ENCODE measurements at places on chromosomes 11 and 22.

- DNase-seq: no peak
These were observed 23.0 kb upstream of the ZC3H12C start for GRCh38 chr11:110070176-110070575.

GRCh38 chr22:32005453-32005852 lies 37.6 kb upstream of the SLC5A1 start:
- no peak for DNase-seq

DNA sequence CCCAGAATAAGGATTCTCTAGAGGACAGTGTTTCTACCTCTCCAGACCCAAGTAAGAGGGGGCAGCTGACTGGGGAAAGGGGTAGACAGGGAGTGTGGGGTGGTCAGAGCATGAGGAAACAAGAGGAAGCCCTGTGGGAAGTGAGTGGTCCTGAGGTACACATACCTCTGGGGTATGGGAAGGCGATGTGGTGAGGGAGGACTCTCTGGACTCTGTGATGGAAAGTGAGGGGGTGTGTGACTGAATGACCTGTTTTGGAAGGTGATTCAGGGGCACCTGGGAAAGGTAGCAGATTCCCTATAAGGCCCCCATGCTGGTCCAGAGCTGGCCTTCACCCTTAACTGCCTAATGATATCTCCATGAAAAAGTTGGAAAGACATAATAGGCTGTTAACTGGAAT lies 80.1 kb downstream of the DEPDC5 start:
- no peak for DNase-seq

- DNase-seq: no peak
These were observed 546 bp downstream of the DRAP1 start for GRCh38 chr11:65919573-65920371.

DNA sequence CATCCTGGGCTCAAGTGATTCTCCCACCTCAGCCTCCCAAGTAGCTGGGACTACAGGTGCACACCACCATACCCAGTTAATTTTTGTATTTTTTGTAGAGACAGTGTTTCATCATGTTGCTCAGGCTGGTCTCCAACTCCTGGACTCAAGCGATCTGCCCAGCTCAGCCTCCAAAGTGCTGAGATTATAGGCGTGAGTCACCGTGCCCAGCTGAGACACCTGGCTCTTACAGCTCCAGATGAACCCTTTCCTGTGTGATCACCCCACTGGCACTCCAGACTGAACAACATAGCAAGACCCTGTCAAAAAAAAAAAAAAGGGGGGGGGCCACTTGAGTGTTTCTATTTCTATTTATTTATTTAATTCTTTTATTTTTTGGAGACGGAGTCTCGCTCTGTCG lies 1.0 kb upstream of the ADSL start:
- no peak for DNase-seq

GRCh38 chr11:131246663-131247062 lies 123.8 kb upstream of the NTM start:
- no peak for DNase-seq

DNA sequence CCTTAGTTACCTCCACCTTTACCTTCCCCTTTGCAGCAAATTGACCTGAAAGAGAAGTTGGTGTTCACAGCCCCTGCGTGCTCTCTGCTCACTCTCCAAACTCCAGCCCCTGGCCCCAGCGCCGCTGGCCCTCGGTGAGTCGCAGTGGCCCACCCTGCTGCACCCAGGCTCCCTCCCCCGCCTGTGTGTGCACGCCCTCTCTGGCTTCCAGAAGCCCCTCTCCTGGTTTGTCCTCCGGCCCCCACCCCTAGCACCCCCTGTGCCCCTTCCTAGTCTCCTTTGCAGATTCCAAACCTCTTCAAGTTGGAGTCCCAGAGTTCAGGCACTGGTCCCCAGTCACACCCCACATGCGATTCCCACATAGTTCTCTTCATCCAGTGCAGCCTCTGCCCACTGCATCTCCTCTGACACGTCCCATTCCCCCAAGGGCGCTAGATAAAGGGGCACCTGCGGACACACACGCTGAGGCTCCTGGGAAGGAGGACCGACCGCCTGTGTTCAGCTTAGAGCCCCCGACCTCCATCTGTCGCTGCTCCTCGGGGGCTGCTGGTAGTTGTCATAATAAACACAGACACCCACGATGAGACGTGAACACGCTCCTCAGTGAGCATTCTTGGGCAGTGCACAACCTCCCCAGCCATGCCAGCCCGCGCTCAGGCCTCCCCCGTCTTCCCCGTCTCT lies 1.5 kb upstream of the PHRF1 start:
- DNase-seq: no peak

DNA sequence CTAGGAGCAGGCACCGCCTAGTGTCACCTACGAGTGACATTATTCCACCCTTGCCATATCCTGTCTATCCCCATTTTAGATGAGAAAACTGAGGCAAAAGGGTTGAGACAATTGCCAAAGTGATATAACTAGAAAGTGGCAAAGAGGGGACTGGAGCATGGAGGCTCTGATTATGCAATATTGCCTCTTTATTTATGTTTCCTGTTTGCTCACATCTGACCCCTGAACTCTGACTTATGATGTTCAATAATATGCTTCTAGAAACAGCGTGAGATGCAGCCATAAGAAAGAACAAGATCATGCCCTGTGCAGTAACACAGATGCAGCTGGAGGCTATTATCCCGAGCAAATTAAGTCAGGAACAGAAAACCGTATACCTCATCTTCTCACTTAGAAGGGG lies 7.7 kb downstream of the ELF5 start:
- no peak for DNase-seq

GRCh38 chr11:110081462-110082376 lies 11.5 kb upstream of the ZC3H12C start:
- no peak for DNase-seq

DNA sequence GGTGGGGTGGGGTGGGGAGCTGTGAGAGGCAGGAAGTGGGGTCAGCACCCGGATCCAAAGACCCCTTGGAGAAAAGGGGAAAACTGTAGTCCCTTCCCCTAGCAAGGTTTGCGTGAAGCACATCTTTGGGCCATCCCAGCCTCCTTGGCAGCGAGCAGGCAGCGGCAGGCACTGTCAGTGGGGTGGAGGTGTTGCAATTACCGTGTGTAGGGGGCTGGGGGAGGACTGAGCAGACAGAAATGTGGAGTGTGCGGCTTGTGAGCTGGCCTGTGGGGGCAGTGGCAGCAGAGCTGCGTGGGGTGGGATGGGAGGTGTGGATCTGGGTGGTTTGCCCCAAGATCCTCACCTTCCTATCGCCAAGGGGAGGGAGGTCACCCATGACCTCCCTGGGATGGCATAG lies 16.4 kb downstream of the DAGLA start:
- DNase-seq: no peak

GRCh38 chr11:74279256-74279655 lies 32.2 kb downstream of the P4HA3 start:
- no peak for DNase-seq
